ENCODE measurements at places on chromosomes 2 and 18.

DNA sequence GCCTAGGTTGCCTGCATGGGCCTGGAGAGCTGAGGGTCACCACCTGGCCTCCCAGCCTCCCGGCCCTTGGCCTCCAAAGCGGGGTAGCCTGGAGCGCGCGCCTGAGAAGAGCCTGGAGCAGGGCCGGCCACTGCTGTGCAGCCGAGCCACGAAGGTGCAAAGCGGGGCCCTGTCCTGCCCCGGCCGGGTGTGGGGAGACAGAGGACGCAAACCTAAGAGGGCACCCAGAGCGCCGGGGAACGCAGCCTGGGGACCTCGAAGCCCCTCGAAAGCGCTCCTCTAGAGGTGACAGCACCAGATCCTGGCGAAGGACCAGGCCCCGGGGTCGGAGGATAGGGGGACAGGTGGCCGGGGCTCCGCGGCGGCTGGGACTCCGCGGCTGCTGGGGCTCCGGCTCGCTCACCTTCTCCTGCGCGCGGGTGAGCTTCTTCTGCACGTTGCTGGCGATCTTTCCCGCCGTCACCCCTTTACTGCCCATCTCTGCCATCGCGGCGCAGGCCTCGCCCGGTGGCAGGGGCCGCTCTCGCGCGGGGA, 430 bp downstream of the BIN1 start:
- DNase-seq = no peak

DNA sequence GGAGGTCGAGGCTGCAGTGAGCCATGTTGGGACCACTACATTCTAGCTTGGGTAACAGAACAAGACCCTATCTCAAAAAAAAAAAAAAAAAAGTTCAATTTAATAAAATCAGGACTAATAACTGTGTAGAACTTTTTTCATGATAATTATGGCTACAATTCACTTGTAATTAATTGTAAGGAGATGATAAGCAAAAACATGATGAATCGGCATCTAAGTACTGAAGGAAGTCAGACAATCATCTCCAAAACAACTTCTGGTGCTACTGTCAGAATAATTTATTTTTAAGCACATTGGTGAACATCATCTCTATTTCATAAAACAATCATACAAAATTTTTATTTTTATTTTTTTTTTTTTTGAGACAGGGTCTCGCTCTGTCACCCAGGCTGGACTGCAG, 9.7 kb upstream of the MTHFD2 start:
- DNase-seq = no peak

- no peak for DNase-seq
Measured at GRCh38 chr18:8413751-8414150, 195.5 kb upstream of the RAB12 start.

DNA sequence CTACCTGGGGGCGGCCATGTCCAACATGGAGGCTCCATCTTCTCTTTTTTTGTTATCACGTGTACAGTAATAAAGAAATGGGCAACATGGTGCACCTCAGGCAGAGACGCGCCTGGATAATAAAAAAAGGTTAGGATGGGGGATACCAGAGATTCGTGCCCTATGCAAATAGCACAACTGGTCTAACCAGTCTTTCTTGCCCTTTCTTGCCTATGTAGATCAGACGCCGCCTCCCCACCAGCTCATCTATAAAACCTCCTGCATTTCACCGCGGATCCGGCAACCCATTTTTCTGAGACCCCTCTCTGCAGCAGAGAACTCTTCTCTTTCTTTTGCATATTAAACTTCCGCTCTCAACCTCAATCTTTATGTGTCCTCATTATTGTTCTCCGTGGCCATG, 68.7 kb downstream of the MYL12B start:
- no peak for DNase-seq

DNA sequence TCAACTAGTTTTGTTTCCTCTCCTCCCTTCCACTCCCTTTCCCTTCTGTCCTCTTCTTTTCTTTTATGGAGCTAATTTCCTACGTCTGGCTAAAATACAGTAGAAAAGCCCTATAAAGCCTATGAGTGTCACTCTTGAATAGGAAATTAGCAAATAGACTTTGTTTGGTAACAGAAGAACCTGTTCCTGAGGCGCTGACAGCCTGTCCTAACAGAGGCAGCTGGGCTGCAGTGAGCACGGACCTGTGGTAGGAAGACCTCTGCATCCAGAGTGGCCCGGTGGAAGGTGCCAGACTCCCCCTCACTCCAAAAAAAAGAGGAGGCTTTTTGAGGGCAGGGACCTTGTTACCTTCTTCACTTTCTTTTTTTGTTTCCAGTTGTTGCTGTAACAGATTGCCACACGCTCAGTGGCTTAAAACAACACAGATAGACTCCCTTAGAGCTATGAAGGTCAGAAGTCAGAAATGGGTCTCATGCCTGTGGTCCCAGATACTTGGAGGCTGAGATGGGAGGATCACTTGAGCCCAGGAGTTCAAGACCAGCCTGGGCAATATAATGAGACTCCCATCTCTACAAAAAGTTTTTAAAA, 81.2 kb upstream of the TXNDC2 start:
- no peak for DNase-seq

DNA sequence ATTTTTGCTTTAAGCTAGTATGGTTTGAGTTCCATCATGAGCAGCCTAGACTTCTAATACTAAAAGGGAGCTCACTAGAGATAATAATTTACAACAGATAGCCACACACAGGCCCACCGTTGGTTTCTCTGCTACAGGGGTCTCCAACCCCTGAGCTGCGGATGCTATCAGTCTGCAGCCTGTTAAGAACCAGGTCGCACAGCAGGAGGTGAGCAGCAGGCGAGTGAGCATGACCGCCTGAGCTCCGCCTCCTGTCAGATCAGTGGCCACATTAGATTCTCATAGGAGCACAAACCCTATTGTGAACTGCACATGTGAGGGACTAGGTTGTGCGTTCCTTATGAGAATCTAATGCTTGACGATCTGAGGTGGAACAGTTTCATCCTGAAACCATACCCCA, 150.6 kb downstream of the HRH4 start:
- DNase-seq = no peak

All from ovary (tissue), 10 donors.